ENCODE measurements at places on chromosomes 13 and 19.
A peak's percentile ranks its signal among the peaks of the same experiment; 100 is the strongest.

GRCh38 chr13:98345107-98345935, 168.3 kb upstream of the RNF113B start:
- no peak for DNase-seq

DNA sequence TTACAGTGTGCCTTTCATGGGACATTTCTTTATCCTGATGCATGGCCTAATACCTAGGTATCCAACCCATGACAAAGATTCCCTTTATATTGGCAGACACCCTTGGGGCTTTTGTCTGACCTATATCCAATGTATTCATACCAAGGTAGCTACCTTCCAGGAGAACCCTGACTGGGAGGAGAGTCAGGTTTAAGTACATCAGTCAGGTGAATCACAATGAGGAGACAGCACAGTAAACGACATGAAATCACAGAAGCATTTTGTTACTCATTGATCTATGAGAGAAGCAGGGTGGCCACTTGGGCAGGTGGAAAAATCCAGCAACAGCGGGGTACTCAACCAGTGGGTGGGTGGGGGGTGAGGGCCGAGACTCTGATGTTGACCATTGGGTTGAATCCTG, 527.4 kb upstream of the ATXN8OS start:
- DNase-seq: no peak

DNA sequence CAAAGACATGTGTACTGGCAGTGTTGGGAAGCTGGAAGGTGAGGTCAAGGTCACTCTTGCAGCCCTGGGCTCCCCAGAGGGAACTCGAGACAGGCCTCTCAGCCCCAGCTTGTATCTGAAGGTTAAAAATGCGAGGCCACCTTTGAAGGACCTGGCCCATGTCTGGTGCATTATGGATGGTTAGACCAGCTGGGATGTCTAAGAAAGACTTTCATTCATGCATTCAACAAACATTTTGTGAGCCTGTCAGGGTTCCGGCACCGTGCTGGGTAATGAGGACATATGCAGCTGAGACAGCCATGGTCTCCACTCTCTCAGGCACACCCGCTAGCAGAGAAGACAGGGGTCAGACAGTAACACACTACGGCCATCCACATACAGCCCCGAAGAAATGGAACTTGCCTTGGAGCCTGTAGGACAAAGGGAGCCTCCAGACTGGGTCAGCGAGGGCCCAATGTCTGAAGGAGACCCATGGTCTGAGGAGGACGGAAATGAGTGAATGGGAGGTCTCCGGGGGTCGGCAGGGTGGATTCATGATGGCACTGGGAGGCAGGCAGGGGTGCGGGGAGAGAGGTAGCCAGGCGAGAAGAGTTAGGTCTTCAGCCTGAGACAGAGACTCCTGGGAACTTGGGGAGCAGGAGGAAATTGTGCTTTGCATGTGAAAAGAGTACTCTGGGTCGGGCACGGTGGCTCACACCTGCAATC, 19.0 kb downstream of the VSTM2B start:
- DNase-seq: no peak

- no peak for DNase-seq
Measured at GRCh38 chr19:47719047-47719859, 6.0 kb downstream of the EHD2 start.

DNA sequence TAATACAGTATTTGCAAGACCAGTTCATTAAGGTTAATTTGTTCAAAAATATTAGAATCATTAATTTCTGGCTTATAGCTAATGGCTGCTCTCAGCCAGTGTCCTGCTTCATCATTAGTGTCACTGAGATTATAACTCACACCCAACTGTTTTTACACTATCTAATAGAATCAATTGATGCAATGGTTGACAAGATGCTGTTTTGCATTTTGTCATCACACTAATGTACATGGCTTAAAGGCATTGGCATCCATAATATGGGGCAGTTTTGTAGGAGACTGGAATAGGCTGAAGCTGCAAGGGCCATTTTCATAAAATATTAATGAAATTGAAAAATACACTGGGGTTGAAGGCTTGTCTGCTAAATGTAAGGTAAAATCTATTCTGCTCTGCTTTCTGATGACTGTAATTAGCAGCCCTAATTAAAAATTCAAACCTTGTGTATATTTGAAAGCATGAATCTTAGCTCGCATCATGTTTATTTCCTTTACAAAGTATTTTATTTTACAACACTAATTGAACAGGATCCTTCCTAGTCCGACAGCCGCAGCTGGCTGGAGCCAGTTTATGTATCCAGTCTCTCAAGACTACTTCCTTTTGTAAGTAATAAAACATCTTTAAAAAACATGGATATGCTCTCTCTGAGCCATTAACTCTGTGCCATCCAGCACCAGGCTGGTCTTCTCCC, 296.7 kb downstream of the POU4F1 start:
- no peak for DNase-seq

DNA sequence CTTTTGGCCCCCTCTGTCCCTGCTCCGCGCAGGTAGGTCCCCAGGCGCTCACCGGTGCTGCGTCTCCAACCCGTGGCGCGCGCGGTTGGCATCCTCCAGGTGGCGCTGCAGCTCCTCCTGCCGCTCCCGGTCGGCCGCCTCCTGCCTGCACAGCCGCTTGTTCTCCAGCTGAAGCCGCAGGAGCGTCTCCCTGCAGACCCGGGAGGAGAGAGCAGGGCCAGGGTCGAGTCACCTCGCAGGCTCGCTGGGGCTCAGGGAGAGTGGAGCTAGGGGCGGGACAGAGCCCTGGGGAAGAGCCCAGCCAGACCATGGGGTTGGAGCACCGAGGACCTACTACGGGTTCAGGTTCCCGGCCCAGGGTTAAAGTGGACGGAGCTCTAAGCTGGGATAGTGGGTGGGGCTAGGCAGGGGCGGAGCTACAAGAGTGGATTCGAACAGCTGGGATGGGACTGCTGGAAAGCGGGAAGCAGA, 9.3 kb downstream of the HOOK2 start:
- peak; percentile 82 for DNase-seq

DNA sequence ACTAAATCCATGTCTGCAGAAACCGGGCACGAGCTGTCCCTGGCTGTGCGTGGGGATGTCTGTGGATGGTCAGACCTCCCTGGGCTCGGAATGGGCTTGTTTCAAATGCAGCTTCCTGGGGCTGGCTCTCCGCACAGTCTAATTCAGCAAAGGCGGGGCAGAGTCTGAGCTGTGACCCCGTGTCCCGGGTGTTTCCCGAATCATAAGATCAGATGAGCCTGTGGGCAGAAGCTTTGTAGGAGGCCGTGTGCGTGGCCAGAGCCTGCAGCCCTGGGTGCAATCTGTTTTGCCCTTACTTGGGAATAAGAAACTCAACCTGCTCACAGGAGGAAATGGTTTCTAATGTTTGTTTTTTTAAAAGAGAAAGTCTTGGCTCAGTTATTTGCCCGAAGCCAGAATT, 13.9 kb upstream of the GNA11 start:
- DNase-seq: no peak

DNA sequence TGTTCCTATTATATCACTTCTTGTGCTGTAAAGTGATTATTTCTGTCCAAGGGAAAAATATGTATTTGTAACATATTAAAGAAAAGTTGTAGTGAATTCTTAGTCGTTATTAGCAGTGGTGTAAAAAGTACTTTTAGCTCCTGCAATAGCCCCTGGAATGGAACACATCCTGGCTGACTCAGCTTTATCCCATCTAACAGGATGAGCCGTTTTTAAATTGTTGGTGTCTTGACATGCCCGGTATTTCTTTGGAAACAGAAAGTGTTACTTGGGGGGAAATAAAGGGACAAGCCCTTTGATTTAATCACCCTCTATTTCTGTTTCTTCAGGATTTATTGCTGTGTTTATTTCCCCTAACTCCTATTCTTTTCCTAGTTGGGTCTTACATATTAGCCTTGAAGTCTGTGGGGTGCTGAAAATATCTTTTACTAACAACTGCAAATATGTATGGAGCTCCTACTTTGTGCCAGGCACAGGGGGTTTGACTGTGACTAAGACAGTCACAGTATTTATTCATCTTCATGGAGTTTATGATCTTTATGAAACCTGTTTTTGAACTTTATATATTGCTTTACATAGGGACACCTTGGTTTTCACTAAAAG, 17.9 kb downstream of the COG3 start:
- DNase-seq: no peak

GRCh38 chr19:55156202-55157063, 1.1 kb downstream of the TNNI3 start:
- peak; percentile 54 for DNase-seq

- no peak for DNase-seq
Measured at GRCh38 chr13:94335761-94336526, 143.5 kb downstream of the DCT start.

DNA sequence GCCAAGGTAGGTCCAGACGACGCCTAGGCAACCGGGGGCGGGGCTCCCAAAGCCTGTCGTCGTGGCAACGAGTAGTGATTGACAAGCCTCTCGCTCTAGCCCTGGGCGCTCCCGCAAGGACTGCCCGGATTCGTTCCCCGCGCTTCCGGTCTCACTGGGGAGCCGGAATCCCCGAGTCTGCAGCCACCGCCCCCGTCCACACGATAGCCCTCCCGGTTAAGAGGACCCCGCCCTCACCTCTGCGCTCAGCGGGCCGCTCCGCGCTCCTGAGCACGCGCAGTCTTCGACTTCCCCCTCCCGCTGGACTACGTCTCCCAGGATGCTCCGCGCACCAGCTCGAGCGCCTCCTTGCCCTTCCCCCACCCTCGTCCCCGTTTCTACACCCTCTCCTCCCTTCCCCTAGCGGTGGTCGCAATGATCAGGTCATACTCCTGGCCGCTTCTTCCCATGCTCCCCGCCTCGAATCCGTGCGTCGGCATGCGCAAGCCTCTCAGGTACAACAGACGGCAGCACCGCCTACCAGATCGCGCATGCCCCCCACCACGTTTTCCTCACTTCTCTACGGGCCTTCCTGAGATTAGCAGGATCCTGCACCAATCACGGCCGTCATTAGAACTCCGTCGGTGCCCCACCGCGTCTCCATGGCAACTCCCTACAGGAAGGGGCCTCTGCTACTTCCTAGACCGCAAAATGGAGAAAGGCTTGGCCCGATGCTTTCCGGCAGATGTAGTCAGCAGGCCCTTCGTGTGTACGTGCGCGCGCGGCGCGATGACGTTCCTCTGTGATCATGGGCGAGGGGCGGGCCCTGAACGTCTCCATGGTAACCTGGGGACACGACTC, at the start of gene MZF1:
Gene MZF1 (minus strand): TSS at position 518 of the 840 bp plus-strand sequence. CDS start 1,946 bp downstream, outside the sequence.
- DNase-seq: peak; percentile 99

GRCh38 chr19:35205733-35206323, 22.7 kb downstream of the FAM187B start:
- DNase-seq: no peak

GRCh38 chr19:8615813-8616596, 5.5 kb upstream of the ADAMTS10 start:
- peak; percentile 61 for DNase-seq

GRCh38 chr19:3818466-3818865, 32.3 kb upstream of the MATK start:
- DNase-seq: no peak

GRCh38 chr13:31020996-31021395, 88.5 kb downstream of the TEX26 start:
- no peak for DNase-seq

DNA sequence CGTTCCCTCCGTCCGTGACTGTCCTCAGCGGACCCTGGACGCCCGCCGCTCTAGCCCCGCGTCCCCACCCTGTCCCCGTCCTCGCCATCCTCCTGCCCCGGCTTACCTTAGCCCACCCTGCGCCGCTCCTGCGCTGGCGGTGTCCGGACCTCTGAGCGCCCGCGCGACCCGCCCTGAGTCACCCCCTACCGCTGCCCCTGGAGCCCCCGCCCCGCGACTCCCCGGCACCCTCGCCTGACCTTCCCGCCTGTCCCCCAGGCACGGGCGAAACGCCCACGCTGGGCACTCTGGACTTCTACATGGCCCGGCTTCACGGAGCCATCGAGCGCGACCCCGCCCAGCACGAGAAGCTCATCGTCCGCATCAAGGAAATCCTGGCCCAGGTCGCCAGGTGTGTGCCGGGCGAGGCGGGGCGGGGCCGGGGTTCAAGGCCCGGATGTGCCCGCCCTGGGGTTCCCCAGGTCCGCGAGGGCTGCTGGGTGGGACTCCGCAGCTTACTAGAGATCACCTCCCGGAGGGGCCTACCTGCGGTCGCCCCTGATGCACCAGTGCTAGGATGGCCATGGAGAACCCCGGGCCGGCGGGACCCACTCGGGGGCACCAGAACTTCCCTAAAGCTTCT, 5.1 kb downstream of the HMG20B start:
- no peak for DNase-seq

GRCh38 chr19:48844472-48844871, 8.2 kb upstream of the HSD17B14 start:
- DNase-seq: no peak

GRCh38 chr13:25630329-25630900, 258.6 kb downstream of the ATP8A2 start:
- DNase-seq: no peak

DNA sequence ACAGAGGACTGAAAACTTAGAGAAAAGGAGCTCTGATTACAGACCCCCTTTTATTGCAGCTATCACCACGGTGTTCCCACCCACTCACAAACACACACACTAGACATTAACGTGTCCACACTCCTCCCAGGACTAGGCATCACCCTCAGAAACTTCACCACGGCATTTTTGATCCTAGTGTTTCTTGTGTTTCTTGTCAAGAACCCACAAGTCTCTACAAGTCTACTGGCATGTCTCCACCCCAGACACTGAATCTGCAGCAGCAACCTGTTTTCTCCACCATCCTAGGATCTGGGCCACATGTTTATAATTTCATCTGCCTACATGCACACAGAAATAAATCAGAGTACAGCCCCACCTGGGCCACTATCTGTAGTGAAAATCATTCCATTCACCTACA, 4.3 kb downstream of the ZNF486 start:
- DNase-seq: no peak

- DNase-seq: no peak
Measured at GRCh38 chr13:63206461-63206860, 1790.8 kb upstream of the PCDH20 start.

DNA sequence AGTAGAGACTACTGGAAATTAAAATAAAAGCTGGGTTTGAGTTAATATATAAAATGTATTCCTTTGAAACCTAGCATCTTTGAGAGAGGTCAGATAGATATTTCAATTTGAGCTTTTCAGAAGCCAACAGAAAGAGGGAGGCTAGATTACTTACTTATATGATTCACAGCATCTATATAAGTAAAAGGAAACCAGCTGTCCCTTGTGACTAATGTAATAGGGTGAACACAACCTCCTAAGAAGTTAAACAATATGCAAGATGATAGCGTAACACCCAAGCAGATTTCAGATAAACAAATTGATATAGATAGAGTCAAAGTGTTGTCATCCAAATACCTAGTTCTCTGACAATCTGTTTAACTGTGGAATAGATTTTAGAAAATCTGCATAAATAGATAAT, 393.5 kb upstream of the GPC6 start:
- no peak for DNase-seq

DNA sequence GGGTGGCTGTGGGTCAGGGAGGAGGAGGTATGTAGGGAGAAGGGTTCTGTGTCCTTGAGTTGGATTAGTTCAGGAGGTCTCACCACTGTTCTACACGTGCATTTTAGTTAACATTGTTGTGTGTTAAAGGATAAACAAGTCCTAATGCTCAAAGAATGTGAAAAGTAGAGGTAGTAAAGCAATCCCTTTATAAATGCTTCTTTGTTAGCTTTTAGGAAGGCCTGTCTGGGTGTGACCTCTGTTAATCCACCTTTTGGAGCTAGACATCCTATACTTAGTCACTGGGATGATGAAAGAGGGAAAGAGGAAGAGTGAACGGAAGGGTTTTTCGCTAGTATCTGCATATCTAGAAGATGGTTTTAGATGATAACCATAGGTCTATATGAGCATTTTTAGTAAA, 42.2 kb upstream of the FLT1 start:
- no peak for DNase-seq
